BJ (cell line): ENCODE measurements at places on chromosomes 5 and 9. TPM values are rescaled to one million over a fixed set of nuclear protein-coding genes. Genes with fewer than 3 reads are reported as not detected.

SNCAIP gene
- 1.5 and 1.7 TPM in 2 replicates for polyA plus RNA-seq

TAS2R1 gene
- polyA plus RNA-seq: 0.06 and 0.54 TPM in 2 replicates

TGFBI gene
- polyA plus RNA-seq: 987 and 1,228 TPM in 2 replicates

DNAH5 gene
- polyA plus RNA-seq: 1.1 and 1.8 TPM in 2 replicates

CD180 gene
- not detected in 2 replicates for polyA plus RNA-seq

BICD2 gene
- 9.5 and 11.6 TPM in 2 replicates for polyA plus RNA-seq

FGF18 gene
- polyA plus RNA-seq: 0.04 TPM in 1 of 2 replicates, not detected in the other

ARRDC3 gene
- polyA plus RNA-seq: 20.7 and 37.4 TPM in 2 replicates

HMCN2 gene
- polyA plus RNA-seq: not detected in 2 replicates

PLPP7 gene
- polyA plus RNA-seq: 2.5 and 3.9 TPM in 2 replicates

CAPSL gene
- 0.18 and 0.27 TPM in 2 replicates for polyA plus RNA-seq

ANKRD31 gene
- polyA plus RNA-seq: 0.02 and 0.07 TPM in 2 replicates

LCN2 gene
- not detected in 2 replicates for polyA plus RNA-seq

- no peak for DNase-seq
Measured at GRCh38 chr5:74370168-74370567, 270.4 kb downstream of the ENC1 start.

- DNase-seq: no peak
Measured at GRCh38 chr9:129746092-129746777, 6.6 kb downstream of the PTGES start.

GRCh38 chr5:543755-544674, 19.8 kb upstream of the SLC9A3 start:
- DNase-seq: no peak

GRCh38 chr5:63958654-63959053, 3.6 kb downstream of the HTR1A start:
- DNase-seq: no peak

GRCh38 chr5:6448622-6449464, at the start of gene UBE2QL1:
TSS of gene UBE2QL1 (plus strand) at chr5:6448859. CDS start at chr5:6448894, 35 bp downstream.
- DNase-seq: no peak

DNA sequence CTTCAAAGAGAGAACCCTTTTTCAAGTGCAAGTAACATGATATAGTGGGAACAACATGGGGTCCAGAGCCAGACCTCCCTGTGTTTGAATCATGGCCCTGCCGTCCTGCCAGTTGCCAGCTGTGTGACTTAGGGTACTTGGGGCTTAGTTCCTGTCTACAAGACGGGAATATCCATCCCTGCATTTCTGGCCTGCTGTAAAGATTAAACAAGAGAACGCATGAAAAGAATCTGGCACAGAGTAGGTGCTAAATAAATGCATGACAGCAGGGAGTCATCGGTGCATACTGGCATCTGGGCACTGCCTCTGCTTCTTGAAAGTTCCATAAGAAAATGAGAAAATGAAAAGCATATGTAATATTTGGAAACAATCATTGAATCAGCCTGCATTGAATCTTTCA, 77.8 kb upstream of the PRRC1 start:
- DNase-seq: no peak

DNA sequence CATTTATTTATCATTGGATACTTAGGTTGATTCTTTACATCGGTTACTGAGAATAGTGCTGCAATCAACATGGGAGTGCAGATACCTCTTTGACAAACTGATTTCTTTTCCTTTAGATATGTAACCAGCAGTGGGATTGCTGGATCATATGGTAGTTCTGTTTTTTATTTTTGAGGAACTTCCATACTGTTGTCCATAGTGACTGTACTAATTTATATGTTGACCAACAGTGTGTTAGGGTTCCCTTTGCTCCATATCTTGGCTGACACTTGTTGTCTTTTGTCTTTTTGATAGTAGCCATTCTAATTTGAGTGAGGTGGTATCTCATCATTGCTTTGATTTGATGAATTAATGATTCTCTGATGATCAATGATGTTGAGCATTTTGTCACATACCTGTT, 137.3 kb upstream of the PITX1 start:
- no peak for DNase-seq

- no peak for DNase-seq
Measured at GRCh38 chr5:135641734-135642487, 63.1 kb upstream of the CXCL14 start.

DNA sequence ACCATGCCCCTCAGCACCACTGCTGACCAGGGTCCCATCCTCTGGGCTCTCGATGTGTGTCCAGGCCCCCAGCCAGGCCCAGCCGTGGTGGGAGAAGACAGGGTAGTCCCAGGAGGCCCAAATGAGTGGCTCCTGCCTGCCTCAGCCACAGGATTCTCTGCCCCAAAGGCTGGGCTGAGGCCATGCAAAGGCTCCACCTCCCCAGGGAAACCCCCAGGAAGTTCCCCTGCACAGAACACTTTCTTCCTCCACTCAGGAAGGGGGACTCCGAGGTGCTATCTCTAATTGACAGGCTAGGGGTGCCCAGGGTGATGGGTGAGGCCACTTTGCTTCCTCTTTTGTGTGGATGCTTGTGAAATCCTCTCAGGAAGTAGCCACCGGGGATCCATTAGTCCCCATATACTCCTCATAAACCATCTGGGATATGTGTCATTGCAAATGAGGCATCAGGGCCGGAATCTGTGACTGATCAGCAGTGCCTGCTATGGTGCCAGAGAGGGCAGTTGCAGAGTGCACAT, 23.1 kb upstream of the TDRD7 start:
- no peak for DNase-seq

DNA sequence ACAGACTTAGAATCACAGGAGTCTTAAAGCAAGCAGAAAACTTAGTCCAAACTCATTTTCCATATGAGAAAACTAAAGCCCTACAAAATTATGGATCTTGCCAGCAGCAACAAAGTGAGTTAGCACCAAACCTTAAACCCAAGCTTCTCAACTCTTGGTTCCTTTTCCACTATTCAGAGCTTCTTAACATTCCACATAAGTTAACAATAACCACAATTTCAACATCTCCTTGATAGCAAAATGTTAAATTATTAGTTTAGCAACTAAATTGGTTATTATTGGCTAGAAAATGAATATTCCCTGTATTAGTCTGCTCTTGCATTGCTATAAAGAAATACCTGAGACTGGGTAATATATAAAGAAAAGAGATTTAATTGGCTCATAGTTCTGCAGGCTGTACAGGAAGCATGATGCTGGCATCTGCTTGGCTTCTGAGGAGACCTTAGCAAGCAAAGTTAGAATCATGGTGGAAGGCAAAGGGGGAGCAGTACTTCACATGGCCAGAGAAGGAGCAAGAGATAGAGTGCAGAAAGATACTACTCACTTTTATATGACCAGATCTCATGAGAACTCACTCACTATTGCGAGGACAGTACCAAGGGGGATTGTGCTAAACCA, 26.2 kb upstream of the ARSB start:
- DNase-seq: no peak

DNA sequence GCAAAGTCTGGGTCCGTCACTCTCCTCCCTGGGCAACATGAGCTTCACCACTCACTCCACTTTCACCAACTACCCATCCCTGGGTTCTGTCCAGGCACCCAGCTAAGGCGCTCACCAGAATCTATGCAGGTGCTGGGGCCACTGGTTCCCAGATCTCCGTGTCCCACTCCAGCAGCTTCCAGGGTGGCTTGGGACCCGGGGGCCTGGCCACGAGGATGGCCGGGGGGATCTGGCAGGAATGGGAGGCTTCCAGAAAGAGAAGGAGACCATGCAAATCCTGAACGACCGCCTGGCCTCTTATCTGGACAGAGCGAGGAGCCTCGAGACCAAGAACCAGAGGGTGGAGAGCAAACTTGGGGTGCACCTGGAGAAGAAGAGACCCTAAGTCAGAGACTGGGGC, 1611.0 kb upstream of the ACO1 start:
- DNase-seq: no peak

GRCh38 chr9:116223926-116224325, 70.3 kb downstream of the PAPPA start:
- no peak for DNase-seq

GRCh38 chr5:31963358-31964006, 210.6 kb downstream of the GOLPH3 start:
- DNase-seq: no peak

DNA sequence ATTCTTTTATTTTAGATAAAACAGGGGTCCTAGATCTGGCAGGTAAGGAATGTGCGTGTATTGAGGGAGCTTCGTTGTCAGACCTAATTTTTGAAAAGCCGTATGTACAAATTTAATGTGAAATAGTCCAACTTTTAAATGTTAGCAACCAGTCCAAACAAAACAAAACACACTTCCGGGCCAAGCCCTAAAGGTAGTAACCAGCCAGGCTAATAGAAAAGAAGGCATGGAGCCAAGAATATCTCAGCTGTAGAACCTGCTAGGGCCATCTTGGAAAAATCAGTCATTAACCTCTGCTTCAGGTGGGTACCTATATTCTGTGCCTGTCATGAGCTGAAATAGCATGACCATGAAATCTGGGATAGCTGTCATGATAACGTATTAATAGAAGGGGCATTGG, 71.0 kb downstream of the SMARCA2 start:
- no peak for DNase-seq

GRCh38 chr9:35258660-35259474, 97.1 kb downstream of the UNC13B start:
- peak; percentile 39 for DNase-seq

DNA sequence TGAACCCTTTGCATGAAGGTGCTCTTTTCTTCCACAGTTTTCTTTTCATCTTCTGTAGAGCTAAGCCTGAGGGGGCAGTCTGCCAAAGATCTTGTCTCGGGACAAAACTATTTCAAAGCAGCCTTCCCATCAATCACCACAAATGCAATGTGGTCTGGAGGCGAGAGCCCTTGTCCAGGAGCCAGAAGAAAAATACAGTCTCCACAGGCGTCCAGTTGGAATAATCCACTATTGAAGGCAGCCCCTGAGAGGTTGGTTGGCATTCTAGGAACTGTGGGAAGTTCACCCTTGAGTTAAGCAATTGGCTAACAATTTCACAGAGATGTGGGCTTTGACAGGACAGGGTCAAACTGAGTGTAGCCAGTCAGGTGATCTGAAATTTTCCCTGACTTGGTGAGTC, 72.0 kb downstream of the SEMA6A start:
- DNase-seq: no peak

GRCh38 chr5:18517641-18518380, 883.6 kb downstream of the TAF11L14 start:
- no peak for DNase-seq

- DNase-seq: no peak
Measured at GRCh38 chr9:76087976-76088375, 197.5 kb downstream of the PCSK5 start.

GRCh38 chr9:93235300-93235960, 51.5 kb downstream of the WNK2 start:
- no peak for DNase-seq

GRCh38 chr5:149615976-149616375, 34.7 kb downstream of the ARHGEF37 start:
- DNase-seq: no peak

- no peak for DNase-seq
Measured at GRCh38 chr9:99449726-99450125, 227.6 kb downstream of the SEC61B start.

GRCh38 chr9:78248635-78249034, 12.8 kb downstream of the CEP78 start:
- no peak for DNase-seq

DNA sequence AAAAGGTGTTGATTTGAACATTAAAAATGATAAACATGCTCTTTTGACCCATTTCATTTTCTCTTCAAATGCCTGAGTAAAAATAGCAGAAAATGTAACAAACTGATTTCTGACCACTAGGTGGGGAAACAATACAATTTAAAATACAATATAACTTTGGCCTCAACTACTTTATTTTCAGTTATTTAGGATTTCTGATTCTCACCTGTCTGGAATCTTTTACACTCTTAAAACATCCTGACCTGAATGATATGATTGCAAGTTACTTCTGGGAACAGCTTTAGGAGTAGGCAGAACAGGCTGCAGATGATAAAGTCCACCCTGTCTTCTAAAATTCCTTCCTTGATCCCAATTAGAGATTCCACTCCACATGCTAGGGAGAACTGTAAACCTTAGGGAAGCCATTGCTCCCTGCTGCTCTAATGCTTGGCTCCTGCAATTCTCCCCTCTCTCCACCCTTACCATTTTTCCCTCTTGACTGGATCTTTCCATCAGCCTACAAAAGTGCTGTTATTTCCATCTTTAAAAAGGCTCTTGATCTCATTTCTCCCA, 70.3 kb downstream of the FYB1 start:
- DNase-seq: no peak

DNA sequence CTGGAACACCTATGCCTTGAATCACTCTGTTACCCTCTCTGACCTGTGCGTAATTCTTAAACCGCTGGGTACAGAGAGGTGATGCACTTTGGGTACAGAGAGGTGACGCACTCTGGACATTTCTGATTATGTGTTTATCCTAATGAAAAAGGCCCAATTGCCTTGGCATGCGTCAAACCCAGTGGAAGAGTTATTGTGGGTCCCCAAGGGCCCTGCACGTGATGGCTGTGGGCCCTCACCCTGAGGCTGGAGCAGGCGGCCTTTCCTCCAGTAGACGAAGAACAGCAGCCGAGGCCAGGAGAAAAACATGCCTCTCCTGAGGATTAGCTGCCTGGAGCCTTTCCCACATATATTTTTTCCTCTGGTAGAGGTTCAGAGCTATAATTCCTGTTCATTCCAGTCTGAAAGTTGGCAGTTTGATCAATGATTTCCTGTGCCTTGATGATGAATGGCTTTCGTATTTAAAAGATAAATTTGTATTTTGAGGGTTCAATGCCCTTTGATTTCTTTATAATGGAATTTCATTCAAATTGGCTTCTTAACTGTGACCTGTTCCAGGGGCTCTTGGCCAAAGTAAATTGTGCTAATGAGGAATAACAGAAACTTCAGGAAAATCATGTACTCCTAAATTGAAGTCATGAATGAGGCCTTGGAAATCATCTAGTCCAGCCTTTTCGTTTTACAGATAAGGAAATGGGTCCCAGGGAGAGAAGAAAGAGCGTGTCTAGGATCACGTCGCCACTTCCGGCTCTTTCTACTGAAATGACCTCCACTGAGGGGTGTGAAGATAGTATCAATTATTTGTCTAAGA, 22.8 kb downstream of the ACER2 start:
- no peak for DNase-seq

DNA sequence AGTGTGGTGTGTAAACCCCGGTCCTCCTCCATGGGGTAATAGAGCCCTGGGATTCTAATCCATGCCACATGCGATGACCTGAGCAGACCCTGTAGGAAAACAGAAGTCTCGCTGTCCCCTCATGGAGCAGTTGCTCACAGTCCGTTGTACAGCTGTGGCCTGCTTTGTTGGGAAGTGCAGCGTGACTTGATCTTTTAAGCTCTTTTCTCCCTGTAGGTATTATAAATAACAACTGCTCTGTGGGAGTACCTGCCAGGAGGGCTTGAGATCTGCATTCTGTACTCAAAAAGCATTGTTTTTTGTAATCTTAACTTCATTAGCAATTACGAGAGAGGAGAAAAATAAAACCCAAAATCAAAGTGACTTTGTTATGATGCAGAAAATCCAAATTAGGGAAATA, 17.3 kb downstream of the MEGF10 start:
- DNase-seq: no peak
